ENCODE measurements at places on chromosomes 3 and 15.
A peak's percentile ranks its signal among the peaks of the same experiment; 100 is the strongest.

GRCh38 chr3:160012108-160012507 is 23.5 kb downstream of the IL12A start:
- no peak for DNase-seq

- DNase-seq: no peak
Observed at GRCh38 chr3:12312010-12312409, 23.1 kb downstream of the PPARG start.

- no peak for DNase-seq
Observed at GRCh38 chr3:194925614-194926013, 239.9 kb downstream of the FAM43A start.

DNA sequence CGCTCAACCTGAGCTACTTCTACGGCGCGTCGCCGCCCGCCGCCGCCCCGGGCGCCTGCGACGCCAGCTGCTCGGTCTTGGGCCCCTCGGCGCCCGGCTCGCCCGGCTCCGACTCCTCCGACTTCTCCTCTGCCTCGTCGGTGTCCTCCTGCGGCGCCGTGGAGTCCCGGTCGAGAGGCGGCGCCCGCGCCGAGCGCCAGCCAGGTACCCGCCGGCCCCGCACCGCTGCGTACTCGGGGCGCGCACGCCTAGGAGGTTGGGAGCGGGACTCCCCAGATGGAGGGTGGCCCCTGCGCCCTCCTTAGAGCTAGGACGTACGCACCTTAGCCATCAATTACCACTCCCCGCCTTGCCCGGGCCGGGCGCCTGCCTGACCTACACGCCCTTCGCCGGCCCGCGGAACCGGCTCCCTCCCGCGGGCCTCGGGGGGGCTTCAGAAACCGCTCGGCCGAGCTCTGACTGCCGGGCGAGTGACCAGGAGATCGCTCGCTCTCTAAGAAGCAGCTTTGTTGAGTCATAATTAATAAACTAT is 466 bp downstream of the NFKBIZ start:
- peak; percentile 71 for DNase-seq

- DNase-seq: no peak
Observed at GRCh38 chr3:42786212-42786611, 13.2 kb upstream of the CCDC13 start.
